ENCODE measurements at places on chromosomes 1 and 21.

- no peak for DNase-seq
Observed at GRCh38 chr1:12034381-12034801, 15.1 kb downstream of the MIIP start.

- no peak for DNase-seq
Observed at GRCh38 chr1:72439036-72439435, 156.7 kb upstream of the NEGR1 start.

- DNase-seq, result no peak
Observed at GRCh38 chr1:226446094-226446493, 38.2 kb upstream of the PARP1 start.

DNA sequence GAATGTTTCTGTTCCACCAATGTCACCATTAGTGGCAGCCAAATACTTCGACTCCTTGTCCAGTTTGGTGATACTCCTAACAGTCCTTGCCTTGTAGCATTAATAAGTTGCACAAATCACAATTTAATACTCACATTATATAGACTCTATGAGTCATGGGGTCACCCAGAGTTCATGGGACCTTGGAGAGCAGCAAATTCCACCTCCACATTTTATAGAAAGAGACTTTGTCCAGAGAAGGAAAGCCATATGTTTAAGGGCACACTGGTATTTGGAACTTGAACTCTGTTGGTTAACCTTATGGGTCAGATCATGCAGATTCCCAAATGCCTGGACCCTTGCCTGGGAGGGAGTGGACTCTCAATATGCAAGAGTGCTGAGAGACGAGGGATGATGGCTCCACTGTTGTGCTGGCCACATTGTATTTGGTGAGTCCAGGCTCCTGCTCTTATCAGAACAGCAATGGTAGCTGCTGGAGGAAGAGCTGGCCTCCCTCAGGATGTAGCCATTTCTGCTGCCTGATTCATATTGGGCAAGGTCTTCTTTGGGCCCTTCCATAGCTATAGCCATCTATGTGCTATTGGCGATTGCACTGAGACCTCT is 30.6 kb downstream of the DNAJC6 start:
- DNase-seq, result no peak

- DNase-seq, result no peak
Observed at GRCh38 chr1:81920245-81920740, 119.6 kb downstream of the ADGRL2 start.

DNA sequence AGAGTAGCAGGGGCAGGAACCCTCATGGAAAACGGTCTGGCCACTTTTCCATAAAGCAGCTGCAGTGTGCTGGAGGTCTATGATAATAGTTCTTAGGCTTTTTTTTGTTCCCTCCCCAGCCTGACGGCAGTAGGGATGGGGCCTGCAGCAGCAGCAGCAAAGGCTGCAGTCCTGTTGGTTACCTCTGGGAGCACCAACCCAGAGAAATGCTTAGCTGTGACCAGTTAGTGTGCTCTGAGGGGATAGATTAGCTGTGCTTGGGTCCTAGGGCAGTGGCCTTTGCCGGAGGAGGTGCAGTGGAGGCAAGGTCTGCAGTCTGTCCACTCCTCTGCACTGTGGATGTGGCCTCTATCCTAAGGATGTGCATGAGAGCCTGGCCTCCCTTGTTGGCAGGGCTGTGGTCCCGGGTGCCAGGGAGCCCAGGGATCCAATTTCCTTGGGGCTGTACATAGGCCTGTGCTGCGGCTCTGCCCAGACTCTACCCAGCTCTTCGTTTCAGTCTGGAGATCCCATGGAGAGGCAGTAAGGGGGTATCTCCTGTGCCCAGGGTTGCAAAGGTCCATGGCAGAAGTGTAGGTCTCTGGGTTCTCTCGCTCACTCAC is 322.7 kb downstream of the PTBP2 start:
- DNase-seq, result no peak

GRCh38 chr1:228198977-228199590 is 8.8 kb upstream of the OBSCN start:
- DNase-seq, result no peak

DNA sequence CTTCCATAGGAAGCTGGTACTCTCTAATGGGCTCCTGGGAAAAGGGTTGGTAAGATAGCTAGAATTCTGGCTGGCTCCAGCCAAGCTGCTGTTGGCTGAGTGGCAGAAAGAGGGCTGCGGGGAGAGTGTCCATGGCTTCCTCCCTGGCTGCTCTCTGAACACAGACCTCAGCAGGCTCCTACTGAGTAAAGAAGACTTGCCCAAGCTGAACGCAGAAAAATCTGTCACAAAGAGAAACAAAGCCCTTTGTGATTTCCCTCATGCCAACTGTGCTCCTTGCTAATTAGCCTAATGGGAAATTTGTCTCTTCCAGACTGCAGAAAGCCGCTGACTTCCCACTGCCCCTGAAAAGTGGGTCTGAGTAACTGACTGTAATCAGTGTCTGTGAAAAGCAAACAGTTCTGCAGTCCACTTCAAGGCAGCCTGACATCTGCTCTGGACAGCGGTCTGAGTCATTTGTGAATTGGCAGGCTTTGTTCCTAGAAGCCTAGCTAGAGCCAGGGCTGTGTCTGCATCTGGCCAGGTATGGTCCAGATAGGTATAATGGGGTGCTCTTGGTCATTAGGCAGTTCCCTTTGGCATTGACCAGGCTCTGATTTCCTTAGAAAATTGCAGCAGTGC is 282.8 kb downstream of the ZNF648 start:
- DNase-seq, result no peak

- no peak for DNase-seq
Observed at GRCh38 chr1:61028136-61028535, 54.2 kb upstream of the NFIA start.

DNA sequence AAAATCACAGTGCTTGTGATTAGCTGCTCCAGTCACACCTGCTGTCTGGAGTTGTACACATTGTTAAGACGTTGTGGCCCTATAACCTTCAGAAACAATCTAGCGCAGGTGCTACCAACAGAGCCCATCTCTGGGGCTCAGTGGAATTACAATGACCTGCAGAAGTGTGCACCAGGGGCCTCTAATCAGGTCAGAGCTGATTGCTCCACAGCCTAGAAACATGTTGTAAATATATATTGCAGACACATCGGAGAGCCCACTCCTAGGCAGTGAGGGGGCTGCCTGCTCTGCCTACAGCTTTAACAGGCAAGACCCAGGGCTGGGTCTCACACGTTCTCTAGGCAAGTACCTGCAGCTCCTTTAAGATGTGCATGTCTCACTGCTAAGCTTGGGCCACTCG is 302.0 kb downstream of the SIPA1L2 start:
- DNase-seq, result no peak

- no peak for DNase-seq
Observed at GRCh38 chr1:80066060-80066459, 1059.5 kb upstream of the ADGRL4 start.

GRCh38 chr1:11838349-11839272 is 9.0 kb downstream of the NPPA start:
- DNase-seq, result peak; percentile 71

- no peak for DNase-seq
Observed at GRCh38 chr1:65449214-65449823, 28.9 kb downstream of the LEPR start.

DNA sequence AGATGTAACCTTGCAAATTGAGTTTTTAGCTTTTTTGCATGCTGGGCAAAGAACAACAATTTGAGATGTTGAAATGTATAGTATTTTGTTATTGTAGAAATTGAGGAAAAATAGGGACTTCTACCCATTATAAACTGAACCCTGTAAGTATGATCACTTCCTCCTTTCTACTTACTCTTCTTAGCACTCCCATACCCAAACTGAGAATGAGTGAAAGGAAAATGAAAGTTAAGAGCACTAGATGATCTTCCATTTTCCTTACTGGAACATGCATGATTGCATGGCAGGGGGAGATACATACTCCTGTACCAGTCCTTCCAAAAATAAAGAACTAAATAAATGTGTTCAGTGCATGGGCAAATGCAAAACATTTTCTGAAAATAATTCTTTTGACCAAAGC is 107.4 kb upstream of the KIAA1614 start:
- DNase-seq, result no peak

- no peak for DNase-seq
Observed at GRCh38 chr1:106954661-106955229, 101.7 kb upstream of the PRMT6 start.

DNA sequence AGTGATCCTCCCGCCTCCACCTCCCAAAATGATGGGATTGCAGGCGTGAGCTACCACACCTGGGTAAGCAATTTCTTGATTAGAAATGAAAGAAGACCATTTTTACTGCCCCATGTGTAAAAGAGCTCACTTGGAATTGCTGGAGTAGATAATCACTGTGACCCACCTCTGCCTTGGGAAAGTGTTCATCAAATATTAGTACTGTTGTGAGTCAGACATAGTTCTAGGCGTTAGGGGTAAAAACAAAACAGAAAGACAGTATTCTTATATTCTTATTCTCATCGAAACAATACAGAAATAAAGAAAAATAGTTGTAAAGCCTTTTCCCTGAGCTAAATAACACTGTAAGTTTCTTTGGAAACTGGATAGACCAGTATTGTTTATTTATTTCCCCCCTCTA is 36.2 kb downstream of the CELF3 start:
- DNase-seq, result no peak

- DNase-seq, result no peak
Observed at GRCh38 chr1:13951793-13952751, 252.1 kb downstream of the PRDM2 start.

- DNase-seq, result no peak
Observed at GRCh38 chr1:89557445-89557825, 32.8 kb downstream of the LRRC8B start.

- DNase-seq, result no peak
Observed at GRCh38 chr1:109423498-109423897, 2.8 kb downstream of the PSMA5 start.

- DNase-seq, result no peak
Observed at GRCh38 chr21:39666681-39667315, 54.1 kb downstream of the B3GALT5 start.

DNA sequence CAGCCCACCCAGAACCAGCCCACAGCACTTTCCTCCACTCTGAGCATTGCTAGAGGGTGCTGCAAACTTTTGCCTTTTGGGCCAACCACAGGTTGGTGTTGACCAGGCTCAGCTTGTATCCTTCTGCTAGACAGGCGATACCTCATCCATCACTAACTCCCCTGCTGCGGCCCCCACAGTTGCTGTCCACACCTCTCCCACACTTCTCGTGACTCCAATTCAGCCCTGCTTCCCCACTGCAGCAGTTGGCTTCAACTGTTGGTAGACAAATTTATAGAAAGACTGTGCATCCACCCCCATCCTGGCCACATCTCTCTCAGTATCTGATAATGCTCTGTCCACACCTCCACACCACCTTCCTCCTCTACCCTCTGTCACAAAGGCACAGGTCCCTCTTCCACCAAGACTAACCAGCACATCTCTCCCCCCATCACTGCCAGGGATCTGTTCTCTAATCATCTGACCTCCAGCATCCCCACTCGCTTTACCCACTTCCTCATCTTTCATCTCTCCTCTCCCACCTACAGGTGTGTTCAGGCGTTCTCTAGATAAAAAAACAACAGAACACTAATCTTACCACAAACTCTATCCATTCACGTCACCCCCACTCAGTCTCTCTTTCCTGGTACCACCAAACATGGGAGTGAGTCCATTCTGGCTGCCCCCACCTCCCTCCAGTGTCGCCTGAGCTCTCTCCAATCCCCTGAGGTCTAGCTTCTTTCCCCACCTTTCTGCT is 15.8 kb upstream of the SLC25A44 start:
- no peak for DNase-seq

GRCh38 chr1:232968965-232969364 is 18.6 kb downstream of the NTPCR start:
- no peak for DNase-seq

- no peak for DNase-seq
Observed at GRCh38 chr1:237152506-237153335, 110.7 kb downstream of the RYR2 start.

GRCh38 chr1:15224259-15224869 is 22.7 kb upstream of the FHAD1 start:
- DNase-seq, result no peak

DNA sequence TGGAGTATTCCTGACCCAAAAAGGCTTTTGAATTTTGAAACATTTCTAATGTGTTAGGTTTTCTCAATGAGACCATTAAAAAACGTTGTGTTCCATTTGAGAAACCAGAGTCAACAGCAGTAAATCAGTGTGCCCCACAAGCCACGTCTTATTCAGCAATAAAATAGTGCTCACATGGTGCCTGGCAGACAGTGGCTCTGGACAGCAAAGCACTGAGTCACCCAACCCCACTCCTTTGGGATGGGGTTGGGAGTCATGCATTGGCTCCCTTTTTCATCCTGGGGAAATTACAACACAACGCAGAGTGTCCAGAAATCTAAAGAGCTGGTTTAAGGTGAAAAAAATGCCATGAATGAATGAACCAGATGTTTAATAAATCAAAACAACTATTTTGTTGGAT is 46.5 kb downstream of the KCNJ15 start:
- DNase-seq, result no peak

DNA sequence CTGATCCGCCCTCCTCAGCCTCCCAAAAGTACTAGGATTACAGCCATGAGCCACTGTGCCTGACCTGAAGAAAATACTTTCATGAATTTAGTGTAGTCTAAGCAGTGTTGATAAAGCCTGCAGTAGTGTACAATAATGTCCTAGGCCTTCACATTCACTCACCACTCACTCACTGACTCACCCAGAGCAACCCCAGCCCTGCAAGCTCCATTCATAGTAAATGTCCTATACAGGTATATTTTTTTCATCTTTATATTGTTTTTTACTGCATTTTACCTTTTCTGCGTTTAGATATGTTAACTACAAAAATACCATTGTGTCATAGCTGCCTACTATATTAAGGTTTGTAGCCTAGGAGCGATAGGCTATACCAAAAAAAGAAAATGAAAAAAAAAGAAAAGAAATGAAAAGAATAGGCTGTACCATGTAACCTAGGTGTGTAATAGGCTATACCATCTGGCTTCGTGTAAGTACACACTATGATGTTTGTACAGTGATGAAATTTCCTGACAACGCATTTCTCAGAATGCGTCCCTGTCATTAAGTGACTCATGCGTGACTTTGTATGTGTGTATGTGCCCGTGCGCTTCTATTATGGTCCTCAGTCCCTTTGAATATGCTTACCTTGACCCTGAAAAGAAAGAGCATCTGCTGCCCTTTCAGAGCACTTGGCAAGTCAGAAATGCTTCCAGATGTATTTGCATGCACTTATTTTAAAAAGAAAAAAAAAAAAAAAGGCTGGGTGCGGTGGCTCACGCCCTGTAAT is 9.2 kb upstream of the SLAMF8 start:
- DNase-seq, result no peak

DNA sequence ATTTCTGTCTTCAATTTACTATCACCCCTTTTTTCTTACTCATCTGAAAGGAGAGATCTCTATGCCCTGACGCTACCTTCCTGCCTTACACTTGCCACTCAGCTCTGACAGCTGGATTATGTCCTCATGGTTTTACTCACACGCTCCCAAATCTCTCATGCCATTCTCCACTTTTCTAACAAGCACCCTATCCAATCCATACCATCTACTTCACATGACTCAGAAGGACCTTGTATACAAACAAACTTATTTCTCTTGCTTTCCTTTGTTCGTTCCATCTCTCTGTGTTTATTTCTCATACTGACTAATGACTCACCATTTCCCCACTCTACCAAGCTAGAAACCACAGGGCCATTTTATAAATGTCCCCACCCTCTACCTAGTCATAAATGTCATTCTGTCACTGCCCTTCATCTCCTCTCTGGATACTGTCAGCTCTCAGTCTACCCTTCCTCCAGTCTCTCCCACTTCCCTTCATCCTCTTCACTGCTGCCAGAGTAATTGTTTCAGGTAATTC is 87.3 kb downstream of the USP24 start:
- DNase-seq, result no peak

Data from stimulated activated CD4-positive, alpha-beta T cell treated with anti-CD3 and anti-CD28 coated beads, Interleukin-2, amount 100 ng/mL, for 48 hours (primary cell).